ENCODE measurements at places on chromosomes 6 and 20.

DNA sequence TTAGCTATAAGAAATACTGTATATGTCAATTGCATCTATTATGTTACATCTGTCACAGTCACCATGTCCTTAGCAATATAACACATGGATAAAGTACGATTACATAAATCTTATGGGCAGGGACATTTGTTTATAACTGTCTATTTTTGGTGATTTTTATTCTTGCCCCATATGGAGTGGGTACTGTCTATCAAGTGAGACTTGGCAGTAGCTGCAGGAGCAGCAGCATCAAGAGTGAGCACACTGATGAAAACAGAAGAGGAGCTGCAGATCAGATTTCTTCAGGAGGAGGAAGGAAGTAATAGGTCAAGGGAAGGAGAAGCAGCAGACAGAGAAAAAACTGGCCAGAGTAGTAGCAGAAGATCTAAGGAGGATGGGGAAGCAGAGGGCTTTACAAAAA lies 516.7 kb downstream of the C6orf118 start:
- no peak for DNase-seq

DNA sequence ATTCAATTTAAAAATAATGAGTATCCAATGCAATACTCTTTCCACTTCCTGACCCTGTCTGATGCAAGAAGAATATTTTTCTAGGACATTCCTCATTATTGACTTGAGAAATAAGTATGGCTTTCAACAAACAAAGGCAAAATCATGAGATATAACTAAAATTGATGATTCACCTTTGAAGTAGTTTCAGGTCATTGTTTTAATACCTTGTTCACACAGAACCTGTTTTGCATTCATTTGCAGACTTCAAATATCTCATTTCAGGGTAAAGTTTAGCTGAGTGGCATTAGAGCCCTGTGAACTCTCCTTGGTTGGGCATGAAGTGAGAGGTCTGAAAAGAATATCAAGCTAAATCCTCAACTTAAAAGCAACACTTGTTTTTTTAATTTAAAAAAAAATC lies 309.2 kb downstream of the NRN1 start:
- DNase-seq = no peak

- DNase-seq = no peak
These were observed 38.9 kb downstream of the HNF4A start for GRCh38 chr20:44394452-44394701.

- DNase-seq = no peak
These were observed 76.1 kb upstream of the FOXQ1 start for GRCh38 chr6:1235825-1236224.

GRCh38 chr6:13674533-13675190 lies 37.0 kb downstream of the RANBP9 start:
- no peak for DNase-seq

GRCh38 chr20:13199279-13199678 lies 21.8 kb upstream of the ISM1 start:
- DNase-seq = no peak

GRCh38 chr20:10472871-10473270 lies 37.8 kb downstream of the SLX4IP start:
- DNase-seq = peak; percentile 16

GRCh38 chr6:149940672-149940982 lies 1.2 kb upstream of the ULBP2 start:
- no peak for DNase-seq

GRCh38 chr6:163527291-163527690 lies 112.8 kb downstream of the QKI start:
- no peak for DNase-seq

- no peak for DNase-seq
These were observed 76.0 kb downstream of the AIG1 start for GRCh38 chr6:143136647-143137046.

GRCh38 chr20:53826597-53827291 lies 233.1 kb upstream of the ZNF217 start:
- DNase-seq = no peak

- DNase-seq = no peak
These were observed 20.2 kb upstream of the RALGAPA2 start for GRCh38 chr20:20732641-20733040.

- DNase-seq = peak; percentile 29
These were observed 73.7 kb upstream of the PTCHD4 start for GRCh38 chr6:48184648-48185047.

DNA sequence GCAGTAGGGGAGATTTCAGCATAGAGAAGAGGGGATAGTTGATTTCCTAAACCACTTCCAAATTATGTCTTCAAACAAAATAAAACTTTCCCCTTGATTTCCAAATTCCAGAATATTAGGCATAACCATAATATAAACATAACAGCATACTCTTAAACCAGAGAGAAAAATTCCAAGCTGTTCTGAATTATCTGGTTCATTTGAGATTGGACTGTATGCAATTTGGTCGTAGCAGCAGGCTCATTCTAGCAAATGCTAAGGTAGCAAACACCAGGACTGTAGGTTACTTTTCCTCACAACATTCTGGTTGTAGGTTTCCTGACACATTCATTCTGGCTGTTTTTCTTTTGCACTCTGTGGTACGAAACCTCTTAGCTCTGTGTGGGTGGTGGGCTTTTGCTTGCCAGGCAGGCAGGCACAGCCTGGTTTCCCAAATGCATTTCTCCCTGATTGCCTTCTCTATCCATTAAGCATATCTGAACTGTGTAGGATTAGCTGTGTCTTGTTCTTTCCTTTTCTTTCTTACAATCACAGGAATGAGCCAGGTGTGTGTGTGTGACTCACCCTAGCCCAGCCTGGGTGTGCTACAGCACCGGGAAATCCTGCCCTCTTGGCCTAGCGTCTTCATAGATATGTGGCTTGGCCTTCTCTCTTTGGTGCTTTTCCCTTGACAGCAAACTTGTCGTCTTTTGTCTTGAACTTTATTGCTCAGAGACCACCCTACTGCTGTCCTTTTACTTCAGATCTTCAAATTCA lies 77.1 kb downstream of the JARID2 start:
- DNase-seq = no peak

DNA sequence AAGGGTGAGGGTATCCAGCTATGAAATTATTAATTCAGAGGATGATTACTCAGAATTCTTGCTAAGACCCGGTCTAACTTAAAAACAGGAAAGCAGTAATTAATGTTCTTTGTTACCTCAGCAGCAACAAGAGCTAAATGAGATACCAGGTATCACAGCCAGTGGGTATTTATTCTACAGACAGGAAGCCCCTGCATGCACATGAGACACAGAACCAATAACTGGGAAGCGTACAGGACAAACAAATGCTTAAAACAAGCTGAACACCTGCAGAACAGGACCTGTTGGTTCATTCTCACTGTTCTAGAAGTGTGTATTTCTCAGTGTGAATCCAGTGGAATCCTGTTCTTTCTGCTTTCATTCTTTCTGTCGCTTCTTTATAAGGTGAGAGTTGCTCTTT lies 30.9 kb downstream of the SCML4 start:
- DNase-seq = no peak

DNA sequence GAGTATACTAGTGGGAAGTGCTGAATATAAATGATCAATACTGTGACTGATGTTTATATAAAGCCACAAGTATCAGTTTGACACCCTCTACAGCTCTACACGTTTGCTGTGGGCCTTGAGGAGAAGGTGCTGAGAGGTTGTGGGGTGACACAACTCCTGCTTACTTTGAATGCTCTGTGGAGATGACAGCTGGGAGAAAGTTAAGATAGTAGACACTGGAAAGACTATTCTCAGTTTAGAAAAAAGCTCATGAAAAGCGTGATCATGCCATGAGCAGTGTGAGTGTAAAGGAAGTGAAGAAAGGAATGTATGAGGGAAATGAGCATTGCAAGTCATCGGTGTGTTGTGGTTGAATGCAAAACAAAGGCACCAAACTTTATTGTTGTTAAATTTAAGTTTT lies 215.8 kb downstream of the UTRN start:
- DNase-seq = no peak

DNA sequence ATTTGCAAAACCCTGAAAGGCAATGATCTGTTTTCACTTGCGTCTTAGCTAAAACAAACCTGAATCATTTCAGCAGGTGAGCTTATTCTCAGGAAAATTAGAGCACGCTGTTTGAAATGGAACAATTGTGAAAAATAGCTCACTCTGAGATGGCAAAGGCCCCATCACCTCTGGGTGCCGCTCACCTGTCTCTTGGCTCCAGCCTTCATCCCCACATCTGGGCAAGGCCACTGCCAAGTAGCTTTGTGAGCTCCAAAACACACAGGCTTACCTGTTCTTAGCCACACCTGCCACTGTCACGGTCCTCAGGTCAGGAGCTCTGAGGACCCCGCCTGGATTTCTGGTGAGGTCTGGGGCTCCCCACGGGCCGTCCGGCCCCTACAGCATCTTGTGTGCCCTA lies 66.7 kb downstream of the SMOC2 start:
- no peak for DNase-seq

- DNase-seq = no peak
These were observed 346.0 kb downstream of the NKAIN2 start for GRCh38 chr6:124149646-124150045.

DNA sequence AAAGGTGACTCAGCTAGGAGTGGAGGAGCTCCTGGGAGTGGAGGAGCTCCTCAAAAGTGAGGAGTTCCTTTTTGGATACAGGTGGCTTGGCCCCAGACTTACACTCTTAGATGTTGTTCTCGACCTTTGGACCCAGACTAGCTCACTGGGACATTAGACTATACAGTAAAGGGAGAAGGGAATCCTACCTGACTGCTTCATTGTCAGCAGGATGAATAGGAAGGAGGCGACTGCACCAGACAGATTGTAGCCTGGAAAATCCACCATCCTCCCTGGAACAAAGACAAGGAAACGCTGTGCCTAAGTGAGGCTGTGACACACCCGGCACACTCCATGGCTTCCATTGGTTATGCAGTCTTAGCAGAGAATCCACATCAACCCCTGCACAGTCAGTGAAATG lies at the start of gene BTNL2:
Gene BTNL2, minus strand, starts transcription at position 325 of the 400 bp plus-strand sequence. Its CDS starts 58 bp downstream, at position 267.
- no peak for DNase-seq

- no peak for DNase-seq
These were observed 2.1 kb downstream of the CTSZ start for GRCh38 chr20:59004763-59005522.

DNA sequence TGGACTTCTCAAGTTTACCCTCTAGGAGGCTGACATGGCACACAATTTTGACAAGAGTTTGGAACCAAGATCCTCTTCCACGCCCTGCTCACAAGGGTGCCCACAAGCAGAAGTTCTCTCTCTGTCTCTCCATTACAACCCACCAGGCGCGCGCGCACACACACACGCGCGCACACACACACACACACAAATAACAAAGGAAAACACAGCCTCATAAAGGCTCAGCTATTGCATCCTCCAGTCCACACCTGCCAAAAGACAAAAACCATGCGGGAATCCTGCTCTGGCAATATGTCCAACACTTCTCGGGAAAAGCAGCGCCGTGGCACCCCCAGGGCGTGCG lies 870 bp downstream of the PAK5 start:
- no peak for DNase-seq

DNA sequence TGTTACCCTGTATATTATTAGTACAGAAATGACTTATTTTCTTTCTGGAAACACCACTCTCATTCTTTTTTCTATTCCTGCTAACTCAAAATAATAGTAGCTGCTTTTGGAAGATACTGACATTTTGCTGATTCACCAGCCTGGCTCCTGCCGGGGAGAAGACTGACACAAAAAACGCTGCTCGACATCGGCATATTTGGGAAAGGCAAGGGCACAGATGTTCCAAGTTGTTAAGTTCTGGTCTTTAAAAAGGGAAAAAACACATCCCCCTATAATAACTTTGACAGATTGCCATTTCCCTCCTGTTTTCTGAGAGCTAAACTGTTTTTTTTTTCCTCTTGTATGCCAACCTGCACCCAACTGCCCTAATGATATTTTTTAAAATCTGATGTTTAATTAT lies 55.4 kb downstream of the CTNNBL1 start:
- DNase-seq = no peak

DNA sequence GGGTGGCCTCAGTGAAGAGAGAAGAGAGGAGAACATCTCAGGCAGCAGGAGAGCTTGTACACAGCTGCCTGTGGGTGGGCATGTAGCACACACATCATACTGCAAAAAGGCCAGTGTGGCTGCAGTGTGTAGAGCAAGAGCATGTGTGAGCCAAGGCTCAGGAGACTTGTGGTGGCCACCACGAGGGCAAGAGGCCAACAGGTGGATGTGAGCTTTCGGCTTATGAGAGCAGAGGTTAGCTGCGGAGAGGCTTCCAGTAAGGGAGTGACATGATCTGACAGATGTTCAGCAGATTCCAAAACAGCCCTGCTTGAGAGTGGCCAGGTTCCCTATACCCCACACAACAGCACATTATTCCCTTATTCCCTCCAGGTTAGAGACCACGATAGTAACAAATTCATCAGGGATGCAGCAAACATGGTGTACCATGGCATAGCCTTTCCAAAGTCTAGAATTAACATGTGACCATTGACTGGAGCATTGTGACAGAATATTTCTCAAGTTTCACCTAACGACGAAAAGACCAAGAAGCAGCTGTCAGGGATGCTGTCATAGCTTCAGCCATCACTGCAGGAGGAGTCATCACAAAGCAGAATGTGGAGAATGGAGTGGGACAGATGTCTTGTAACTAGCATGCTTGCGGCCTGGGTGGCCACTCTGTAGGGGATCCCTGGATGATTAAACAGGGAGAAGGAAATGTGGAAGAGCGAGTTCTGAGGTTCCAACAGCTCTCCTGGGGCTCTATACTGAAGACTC lies 23.1 kb downstream of the HM13 start:
- DNase-seq = no peak

DNA sequence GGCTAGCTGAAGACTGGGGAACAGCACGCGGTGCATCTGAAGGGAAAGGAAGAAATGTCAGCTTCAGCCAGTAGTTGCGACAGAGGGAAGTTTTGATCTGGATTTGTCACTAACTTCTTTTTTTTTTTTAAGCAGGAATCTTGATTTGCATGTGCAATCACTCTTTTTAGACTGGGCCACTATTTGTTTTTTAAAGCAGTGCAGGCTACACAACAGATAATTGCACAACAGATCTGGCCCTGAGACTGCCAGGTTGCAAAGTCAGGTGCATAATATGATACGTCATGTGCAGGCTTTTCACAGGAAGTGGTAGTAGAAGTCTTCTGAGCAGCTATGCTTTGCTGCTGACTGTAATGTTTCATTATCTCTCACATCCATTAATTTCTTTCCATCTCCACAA lies 13.5 kb downstream of the PFDN4 start:
- no peak for DNase-seq

GRCh38 chr6:22737331-22737730 lies 168.0 kb downstream of the HDGFL1 start:
- DNase-seq = peak; percentile 50

- no peak for DNase-seq
These were observed 76.6 kb upstream of the STXBP5 start for GRCh38 chr6:147127587-147127986.

- no peak for DNase-seq
These were observed 99.0 kb upstream of the PREP start for GRCh38 chr6:105501826-105502344.

All from right lung (tissue), 10 donors.